ENCODE measurements at places on chromosomes 1 and 21.

- DNase-seq: no peak
Observed at GRCh38 chr1:218584418-218585155, 239.5 kb downstream of the TGFB2 start.

DNA sequence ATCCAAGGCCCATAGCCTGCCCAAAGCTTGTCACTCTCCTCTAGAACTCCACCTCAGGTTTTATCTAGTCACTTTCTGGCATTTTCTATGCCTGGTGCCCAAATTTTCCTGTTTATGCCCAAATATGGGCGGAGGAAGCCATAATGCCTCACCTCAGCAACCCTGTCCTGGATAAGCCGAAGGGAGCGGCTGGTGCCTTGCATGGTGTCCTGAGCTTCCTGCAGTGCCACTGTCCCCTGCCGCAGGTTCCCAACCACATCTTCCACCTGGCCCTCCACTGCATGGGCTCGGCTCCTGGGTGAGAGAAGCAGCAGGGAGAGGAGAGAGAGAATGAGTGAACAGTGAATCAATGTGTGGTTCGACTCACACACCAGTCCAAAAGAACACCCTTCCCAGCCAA is 34.2 kb downstream of the CAMK1G start:
- no peak for DNase-seq

GRCh38 chr1:39676948-39677548 is 5.1 kb upstream of the NT5C1A start:
- DNase-seq: no peak

DNA sequence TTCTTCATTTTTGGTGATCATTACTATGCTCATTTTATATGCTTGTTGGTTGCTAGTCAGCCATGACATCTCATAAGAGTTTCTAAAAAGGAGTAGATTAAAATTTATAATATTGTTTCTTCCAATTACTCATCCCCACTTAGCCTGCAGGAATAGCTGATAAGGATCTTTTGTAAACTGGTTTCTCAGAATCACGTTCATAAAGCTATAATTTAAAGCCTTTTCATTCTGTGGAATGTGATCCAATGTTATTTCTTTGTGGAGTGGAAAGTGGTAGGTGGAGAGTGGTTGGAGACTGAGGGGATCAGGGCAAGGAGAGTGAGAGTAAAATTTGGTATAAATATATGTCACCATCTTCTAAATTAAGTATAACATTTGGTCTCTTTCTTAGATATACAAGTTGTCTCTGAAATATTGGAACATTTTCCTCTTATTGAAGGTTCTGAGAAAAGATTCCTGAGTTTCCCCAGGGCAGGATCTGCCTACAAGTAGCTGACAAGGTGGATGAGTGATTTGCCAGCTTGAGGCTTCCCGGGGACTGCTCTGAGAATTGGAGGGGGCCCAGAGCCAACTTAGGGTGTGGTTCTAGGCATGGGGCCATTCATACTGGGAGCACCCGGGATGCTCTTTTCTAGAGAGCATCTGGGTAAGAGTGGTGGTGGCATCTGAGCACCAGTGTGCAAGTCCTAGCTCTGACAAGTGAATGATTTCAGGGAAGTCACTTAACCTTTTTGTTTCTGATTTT is 116.4 kb downstream of the TBX19 start:
- DNase-seq: no peak

DNA sequence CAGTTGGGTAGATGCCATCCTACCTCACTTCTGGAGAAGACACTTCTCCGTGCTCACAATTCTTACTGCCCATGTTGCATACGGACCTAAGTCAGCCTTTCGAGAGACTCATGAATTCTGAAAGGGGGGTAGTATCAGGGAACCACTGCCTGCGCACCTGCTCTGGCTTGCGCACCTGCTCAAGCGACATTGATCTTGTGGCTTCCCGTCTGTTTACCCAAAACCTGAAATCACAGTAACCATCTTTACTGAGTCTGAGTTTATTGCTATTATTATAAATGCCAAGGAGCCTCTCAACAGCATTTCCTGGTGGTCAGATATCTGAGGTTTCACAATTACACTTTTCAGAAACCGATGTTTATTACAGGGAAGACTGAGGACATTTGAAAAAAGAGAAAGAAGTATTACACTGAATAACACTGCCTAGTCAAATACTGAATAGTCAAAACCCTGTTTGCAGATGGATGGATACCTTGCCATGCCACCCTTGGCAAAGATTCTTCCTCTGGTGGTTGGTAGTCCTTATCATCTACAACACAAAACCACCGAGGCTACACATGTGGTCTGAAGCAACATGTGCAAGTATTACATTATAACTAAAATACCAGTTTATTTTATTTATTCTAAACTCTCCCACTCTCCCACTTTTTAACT is 208.7 kb downstream of the SIPA1L2 start:
- no peak for DNase-seq

DNA sequence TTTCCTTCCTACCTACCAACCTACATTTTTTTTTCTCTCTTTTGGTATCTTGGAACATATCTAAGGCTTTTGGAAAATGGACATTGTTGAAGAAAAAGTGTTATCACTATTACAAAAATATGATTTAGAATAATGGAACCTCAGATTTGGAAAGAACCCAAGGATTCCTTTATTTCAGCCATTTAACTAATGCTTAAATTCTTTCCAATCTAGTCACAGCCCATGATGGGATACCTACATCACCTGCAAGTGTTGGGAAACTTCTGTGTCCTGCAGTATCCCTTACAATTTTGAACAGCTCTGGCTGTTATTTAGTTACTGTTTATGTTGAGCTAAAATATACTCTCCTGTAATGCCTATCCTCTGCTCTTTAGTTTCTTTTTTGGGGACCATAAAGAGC is 22.3 kb upstream of the APOBEC4 start:
- DNase-seq: no peak

DNA sequence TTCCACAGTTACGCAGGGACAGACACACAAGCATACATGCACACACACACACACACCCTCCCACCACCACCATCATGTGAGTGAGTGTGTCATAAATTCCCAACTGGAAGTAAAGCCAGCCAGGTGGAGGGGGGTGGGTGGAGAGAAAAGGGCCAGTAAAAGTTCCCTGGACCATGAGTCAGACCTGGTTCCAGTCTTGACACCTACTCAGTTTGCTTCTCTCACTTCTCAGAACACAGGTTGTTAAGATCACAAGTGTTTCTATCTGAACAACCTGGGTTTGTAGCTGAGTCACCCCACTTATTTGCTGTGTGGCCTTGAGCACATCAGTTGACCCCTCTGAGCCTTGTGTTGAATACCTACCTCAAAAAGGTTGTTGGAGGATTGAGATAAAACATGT is 9.6 kb downstream of the EPHA10 start:
- DNase-seq: peak; percentile 20

DNA sequence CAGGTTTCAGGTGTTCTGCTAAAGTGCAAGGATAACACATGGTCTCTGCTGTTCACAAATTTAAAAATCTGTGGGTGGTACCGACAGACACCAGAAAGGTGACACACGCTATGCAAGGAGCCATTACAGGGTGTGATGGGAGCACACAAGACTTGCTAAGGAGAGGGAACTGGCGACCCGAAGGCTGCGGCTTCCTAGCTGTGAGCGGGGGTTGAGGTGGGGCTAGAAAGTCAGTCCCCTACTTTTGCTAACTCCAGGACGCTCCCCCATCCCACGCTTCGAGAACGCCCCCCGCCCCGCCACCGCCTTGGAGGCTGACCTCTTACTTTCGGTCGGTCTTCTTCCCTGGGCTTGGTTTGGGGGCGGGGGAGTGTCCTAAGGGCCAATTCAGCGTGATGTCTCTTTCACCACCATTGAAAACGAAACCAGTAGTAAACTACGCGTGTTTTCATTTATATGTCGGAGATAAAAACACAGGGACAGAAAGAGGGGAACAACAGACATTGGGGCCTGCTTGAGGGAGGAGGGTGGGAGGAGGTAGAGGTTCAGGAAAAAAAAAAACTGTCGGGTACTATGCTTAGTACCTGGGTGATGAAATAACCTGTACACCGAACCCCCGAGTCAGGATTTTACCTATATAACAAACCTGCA is 1.1 kb downstream of the CKS1B start:
- DNase-seq: peak; percentile 90

- no peak for DNase-seq
Observed at GRCh38 chr1:230100932-230101331, 33.9 kb downstream of the GALNT2 start.

DNA sequence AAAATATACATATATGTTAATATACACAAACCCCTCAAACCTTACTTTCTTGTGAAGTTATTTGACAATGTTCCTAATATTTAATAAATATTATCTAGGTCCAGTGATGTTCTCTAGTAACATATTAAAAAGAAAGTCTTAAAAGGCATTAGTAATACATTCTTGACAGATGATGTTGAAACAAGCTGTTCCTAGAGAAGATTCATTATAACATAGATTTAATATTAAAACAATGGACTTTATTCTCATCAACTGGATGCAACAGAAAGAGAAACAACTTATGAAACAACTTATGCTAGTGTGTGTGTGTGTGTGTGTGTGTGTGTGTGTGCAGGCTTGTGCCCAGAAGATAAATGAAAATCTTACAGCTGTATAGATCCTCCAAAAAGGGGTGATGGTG is 68.5 kb upstream of the PLXNA2 start:
- DNase-seq: no peak

DNA sequence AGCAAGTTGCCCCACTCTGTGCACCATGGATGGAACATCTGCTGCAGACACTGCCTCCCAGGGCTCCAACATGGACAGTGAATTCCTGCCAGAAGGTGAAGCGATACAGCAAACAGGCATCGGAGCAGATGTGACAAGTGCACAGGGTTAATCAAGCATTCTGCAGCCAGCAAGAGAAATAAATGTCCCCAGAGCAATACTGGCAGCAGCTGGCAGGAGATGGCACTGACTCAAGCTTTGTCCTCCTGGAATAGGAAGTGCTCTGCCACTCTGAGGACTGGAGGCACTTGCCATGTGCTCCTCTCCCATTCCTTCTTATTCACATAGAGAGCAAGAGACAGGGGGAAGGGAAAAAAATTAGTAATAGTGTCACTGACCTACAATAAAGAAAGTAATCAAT is 402.7 kb upstream of the DAB1 start:
- no peak for DNase-seq

GRCh38 chr1:180288940-180289339 is 58.9 kb downstream of the LHX4 start:
- DNase-seq: no peak

- DNase-seq: no peak
Observed at GRCh38 chr1:117985973-117986372, 56.4 kb downstream of the WDR3 start.
